ENCODE measurements at places on chromosomes 4 and X. TPM values are rescaled to one million over a fixed set of nuclear protein-coding genes. Genes with fewer than 3 reads are reported as not detected.

- DNase-seq, result no peak
Measured at GRCh38 chrX:100979881-100980607, 10.5 kb downstream of the ARL13A start.

DNA sequence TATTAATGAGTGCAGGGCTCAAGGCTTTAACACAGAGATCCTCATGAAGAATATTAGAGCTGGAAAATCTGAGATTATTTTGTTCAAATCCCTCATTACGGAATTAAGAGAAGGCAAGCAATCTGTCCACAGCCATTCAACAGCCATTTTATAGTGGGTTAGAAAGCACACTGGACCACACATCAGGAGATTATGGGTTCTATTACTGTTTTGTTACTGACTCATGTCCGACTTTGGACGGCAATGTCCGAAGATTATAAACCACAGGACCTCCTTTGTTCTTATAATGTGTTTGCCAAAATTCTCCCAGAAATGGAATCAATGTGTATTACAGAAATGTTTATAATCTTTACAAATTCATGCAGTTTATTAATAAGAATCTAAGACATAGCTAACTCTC is 8.1 kb downstream of the LAMTOR3 start:
- DNase-seq, result no peak

DNA sequence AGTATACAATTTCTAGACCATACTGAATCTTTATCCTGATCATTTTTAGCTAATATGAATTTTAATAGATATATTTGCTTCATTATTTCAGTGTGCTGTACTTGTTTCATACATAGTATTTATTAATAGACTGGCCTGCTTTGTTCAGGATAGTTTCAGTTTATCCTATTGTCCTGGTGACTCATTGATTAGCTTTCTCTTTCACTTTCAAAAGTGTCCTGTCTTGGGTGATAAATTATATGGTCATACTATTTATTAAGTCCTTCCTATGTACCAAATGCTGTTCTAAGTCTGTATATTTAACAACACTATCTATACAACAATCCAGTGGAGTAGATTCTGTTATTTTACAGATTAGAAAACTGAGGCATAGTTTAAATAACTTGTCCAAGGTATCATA is 153.8 kb upstream of the RAPGEF2 start:
- DNase-seq, result no peak

DNA sequence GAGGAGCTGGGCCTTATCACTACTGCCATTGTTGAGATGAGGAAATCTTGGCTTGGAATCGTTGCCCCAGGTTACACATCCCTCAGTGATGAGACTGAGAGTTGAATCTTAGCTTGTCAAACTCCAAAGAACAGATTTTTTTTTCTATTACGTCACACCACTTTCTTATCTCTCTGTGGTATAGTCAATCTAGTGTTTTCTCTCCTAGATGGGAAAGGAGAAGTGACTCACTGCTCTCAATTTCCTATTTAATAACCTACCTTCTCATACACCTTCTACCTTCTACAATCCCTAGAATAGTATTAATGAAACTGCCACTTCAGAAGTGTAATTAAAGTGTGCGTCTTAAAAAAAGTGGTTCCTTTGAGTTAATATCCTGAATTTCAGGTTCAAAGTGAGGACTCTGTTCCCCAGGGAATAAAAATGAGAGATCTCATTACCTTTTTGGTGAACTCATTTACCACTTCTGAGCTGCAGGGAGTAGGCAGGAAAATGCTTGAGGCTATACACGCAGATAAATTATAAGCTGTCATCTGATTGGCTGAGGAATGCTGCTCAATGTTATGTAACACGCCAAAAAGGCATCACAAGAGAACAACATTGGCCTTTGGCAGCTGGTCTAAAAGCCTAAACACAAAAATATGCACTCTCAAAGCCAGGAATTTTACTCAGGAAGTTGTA is 59.3 kb downstream of the MAD2L1 start:
- no peak for DNase-seq

GRCh38 chr4:22435652-22436051 is 80.2 kb downstream of the ADGRA3 start:
- no peak for DNase-seq

DNA sequence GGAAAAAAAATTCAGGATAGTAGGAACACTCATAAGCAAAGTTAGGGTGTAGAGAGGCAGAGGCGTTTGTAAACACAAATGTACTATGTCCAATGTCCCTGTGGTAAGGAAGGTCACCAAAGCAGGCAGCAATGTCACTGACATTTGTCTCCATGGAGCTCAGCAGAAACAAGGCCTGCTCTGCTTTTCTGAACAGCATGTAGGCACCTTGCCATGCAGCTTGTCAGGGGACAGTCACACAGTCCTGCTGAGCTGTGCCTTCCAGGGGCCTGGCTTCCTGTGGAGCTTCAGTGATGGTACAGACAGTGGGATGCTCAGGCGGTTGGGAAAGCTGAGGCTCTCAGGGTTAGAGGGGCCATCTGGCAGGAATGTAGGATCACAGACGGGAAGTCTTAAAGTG is 74.5 kb upstream of the HS3ST1 start:
- DNase-seq, result peak; percentile 5

DNA sequence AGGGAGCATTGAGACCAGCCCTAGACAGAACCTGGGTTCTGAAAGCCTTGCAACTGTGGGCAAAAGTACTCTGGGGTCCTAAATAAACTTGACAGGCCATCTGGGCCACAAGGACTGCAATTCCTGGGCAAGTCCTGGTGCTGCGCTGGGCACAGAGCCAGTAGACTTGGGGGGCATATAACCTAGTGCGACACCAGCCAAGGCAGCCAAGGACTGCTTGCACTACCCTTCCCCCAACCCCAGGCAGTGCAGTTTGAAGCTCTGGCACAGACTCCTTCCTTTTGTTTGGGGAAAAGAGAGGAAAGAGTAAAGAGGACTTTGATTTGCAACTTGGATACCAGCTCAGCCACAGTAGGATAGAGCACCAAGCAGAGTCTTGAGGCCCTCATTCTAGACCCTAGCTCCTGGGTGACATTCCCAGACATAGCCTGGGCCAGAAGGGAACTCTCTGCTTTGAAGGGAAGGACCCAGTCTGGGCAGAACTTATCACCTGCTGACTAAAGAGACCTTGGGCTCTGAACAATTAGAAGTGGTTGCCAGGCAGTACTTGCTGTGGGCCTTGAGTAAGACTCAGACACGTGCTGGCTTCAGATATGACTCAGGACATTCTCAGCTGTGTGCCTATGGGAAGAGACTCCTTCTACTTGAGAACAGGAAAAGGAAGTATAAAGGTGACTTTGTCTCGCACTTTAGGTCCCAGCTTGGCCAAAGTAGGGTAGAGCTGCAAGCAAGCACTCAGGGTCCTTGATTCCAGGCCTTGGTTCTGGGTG is 522.8 kb downstream of the GLUD2 start:
- DNase-seq, result no peak

DNA sequence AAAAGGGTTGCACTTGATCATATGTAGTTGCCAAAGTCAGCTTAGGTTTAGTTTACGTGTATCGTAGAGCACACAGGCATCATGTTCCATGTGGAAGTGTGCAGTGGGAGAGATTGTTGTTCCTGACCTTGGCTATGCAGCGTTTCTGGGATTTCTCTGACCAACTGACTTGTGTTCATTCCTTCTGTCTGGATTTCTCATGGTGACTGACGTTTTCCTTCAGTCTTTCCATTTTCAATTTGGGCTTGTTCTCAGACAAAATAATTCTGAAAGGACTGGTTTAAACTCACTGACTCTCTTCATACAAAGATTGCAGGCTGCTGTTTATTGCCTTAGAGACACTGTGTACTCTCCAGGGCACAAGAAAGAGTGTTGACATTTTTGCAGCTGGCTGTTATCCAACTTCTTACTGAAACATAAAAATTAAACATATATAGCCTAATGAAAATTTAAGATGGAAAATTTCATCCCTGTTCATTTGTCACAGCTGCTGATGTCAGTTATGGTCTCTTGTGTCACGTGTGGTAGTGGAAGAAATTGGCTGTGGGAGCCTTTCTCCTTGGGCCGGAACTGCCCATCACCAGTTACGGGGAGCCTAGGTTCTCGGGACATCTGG is 95.4 kb downstream of the TNIP2 start:
- no peak for DNase-seq

DNA sequence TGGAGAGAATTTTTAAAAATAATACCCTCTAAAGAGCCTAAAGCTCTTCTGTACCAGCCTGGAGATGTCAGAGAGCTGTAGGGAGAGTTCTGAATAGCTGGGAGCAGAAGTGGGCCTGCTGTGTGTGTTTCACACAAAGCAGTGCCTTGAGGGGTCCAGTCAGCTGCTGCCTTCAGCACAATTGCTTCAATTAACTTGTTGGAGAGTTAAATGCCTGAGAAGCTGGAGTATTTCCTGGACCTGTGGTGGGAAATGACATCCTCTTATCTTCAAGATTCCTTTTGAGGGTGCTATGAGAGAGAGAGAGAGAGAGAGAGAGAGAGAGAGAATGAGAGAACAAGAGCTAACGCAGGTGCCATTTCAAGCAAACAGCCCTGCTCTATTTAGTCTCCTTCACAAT is 96.2 kb upstream of the IL1RAPL2 start:
- no peak for DNase-seq

DNA sequence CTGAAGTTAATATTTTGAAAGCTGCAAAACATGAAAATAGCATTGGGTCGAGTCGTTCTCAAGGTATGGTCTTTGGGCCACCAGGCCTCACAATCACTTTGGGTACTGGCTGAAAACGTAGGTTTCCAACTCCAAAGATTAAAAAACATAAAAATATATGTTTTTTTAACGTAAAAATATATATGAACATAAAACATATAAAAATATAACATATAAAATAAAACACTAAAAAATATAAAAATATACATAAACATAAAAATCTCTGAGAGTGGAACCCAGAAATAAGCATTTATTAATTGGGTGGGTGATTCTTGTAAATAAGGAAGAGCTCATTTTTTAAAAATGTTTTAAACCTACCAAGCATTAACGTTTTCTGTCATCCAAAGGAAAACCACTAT is 666 bp upstream of the PDS5A start:
- DNase-seq, result no peak

- DNase-seq, result no peak
Measured at GRCh38 chr4:169914866-169915265, 111.3 kb downstream of the MFAP3L start.

GRCh38 chrX:13815664-13816063 is 1.2 kb downstream of the GPM6B start:
- no peak for DNase-seq

GRCh38 chrX:102995316-102995715 is 58.2 kb downstream of the RAB40AL start:
- no peak for DNase-seq

GRCh38 chr4:169485791-169486742 is 126.3 kb downstream of the NEK1 start:
- DNase-seq, result peak; percentile 42

DNA sequence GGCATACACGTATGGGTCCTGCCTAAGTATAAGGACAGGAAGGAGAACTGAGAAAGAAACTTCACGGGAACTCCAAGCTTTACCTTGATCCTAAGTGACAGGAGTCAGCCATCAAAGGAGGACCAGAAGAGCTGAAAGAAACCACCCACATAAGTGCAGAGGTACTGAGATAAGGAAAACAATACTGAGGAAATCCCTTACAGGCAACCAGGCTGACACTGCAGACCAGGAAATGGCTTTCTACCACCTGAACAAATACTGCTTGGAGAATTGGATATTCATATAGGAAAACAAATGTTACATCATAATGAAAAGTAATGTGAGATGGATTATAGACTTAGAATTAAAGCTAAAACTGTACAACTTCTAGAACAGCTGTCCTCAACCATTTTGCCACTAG is 127.0 kb downstream of the IL15 start:
- DNase-seq, result no peak

GRCh38 chr4:111136438-111136837 is 513.6 kb upstream of the PITX2 start:
- DNase-seq, result no peak

- no peak for DNase-seq
Measured at GRCh38 chr4:142447009-142447408, 399.1 kb downstream of the INPP4B start.

DNA sequence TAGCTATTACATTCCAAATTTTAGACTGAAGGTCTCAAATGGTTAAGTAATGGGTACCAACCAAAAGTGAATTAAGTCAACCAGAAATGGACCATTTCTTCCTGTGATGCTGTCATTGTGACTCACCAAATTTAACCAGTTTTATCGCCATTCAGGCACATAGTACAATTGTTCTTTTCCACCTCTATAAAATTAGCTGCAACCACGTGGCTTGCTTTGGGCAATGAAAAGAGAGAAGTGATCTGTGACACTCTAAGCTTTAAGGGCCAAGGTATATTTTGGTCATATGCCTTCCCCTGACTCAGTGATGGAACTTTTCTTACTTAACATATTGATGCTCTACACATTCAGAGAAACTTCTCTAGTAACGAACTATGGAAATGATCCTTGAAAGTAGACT is 20.3 kb upstream of the PHF8 start:
- no peak for DNase-seq

GRCh38 chr4:133062851-133063250 is 86.2 kb upstream of the PCDH10 start:
- no peak for DNase-seq

DNA sequence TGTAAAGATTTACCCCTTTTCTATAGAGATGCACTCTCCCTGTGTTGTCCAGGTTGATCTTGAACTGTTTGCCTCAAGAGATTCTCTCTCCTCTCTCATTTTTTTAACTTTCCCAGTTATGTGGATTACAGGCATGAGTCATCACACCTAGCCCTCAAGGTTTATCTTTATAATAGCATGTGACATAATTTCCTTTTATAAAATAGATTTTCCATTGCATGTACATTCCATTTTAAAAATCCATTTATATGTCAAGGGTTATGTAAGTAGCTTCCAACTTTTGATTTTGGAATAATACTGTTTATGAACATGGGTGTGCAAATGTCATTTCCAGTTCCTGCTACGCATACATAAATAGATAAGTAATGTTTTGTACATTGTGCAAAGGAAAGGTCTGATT is 20.6 kb downstream of the ZNF721 start:
- DNase-seq, result no peak

GRCh38 chr4:38559374-38559773 is 104.6 kb upstream of the KLF3 start:
- no peak for DNase-seq

DNA sequence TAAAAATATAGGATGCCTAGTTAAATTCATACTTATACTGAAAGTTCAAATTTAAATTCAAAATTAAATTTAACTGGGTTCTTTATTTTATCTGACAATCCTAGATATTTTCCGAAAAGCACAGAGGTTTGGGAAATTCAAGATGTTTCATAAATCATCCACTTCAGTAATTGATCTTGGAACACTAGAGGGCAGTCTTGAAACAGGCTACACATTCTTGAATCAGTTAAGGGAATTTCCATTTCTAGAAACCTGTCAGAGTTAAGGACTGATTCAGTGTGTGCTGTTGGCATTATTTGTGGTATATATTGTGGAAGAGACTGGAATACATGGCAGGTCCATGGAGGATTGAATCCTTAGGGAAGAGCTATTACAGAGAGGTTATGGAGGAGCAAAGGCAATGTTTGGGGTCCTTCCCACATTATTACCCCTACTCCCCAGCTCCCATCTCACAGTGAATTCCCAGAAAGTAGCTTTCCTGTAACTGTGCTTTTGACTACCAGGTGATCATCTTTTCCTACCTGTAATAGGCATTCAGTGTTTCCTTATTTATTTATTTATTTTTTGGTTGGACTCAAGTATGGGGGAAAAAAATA is 92.9 kb downstream of the EGF start:
- no peak for DNase-seq

The MMRN1 gene
- not detected for total RNA-seq

The SULT1E1 gene
- not detected for total RNA-seq

The UGT2B11 gene
- total RNA-seq, result not detected

The DCAF8L2 gene
- not detected for total RNA-seq

The RHOXF2 gene
- total RNA-seq, result not detected

The CSAG2 gene
- total RNA-seq, result not detected

The RASGEF1B gene
- total RNA-seq, result 6.2 TPM

The GABRA4 gene
- total RNA-seq, result not detected

The UGT2A1 gene
- not detected for total RNA-seq

The MANBA gene
- 16.3 TPM for total RNA-seq

The TMEM35A gene
- total RNA-seq, result not detected

Measured in activated CD8-positive, alpha-beta T cell treated with anti-CD3 and anti-CD28 coated beads for 36 hours (primary cell).